Activated CD4-positive, alpha-beta T cell treated with anti-CD3 and anti-CD28 coated beads, Interleukin-2, Interleukin-4, amounts not matched to agents 100 ng/mL and 50 ng/mL, durations not matched to agents 16 hours and 8 hours (primary cell): ENCODE measurements at places on chromosomes 12 and 14.
A peak's percentile ranks its signal among the peaks of the same experiment; 100 is the strongest.

- DNase-seq: no peak
These were observed 10.0 kb downstream of the DDX51 start for GRCh38 chr12:132133952-132134652.

DNA sequence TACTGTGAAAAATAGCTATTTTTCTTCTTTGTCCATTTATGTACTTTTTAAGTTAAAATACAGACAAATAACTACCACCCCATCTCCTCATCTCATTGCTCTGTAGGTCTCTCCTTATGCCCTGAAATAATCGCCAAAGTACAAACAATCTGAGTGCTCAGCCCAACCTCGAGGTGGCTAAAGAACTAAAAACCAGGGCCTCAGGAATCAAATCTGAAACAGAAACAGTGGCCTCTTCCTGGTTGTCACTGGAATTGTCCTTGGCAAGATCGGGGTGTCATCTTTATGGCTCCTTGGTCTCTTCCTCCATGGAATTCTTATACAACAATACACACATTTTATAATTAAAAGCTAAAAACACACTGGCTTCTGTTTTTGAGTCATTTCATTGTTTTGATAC, 182.4 kb downstream of the ASCL1 start:
- DNase-seq: no peak

- DNase-seq: no peak
These were observed 957.5 kb downstream of the SLC6A15 start for GRCh38 chr12:83954956-83955601.

- no peak for DNase-seq
These were observed 178.5 kb downstream of the SLC35F4 start for GRCh38 chr14:57687416-57687815.

GRCh38 chr12:120327593-120327992, at the start of gene PLA2G1B:
TSS of gene PLA2G1B (minus strand) at chr12:120327779. CDS start at chr12:120327753, 26 bp downstream.
- DNase-seq: no peak

DNA sequence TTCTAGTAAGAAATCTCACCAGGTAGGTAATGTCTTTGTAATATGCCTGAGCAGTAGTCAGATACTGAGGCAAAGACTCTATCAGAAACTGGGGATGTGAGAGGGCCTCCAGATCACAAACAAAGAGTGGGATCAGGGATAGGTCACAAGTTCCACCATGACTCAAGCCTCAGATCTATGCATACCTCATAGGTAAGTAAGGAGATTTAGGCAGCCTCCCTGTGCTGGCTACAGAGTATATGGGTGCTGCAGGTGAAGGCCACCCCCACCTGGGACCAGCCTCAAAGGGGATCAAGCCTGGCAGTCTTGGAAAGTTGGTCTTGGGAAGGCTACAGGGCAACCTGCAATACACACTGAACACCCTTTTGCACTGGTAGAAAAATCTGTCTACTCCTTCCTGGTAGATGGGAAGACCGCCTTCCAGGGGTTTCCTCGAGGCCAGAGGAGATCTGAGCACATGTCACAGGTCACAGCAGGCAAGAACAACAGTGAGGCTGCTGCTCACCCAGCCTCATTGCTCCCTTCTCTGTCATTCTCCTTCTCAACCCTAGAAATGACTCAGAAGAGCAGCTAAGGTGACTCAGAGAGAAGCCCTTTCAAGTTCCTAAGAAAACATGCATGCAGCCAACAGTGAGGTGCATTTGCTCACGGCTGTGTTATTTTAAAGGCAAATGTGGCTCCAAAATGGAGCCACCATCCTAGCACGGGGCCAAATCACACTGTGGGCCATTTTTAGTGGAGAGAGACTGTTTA, 143.4 kb upstream of the CDKN3 start:
- DNase-seq: peak; percentile 63

- DNase-seq: no peak
These were observed 25.9 kb upstream of the KCNA5 start for GRCh38 chr12:5017638-5018348.

- no peak for DNase-seq
These were observed 28.3 kb downstream of the XRCC3 start for GRCh38 chr14:103686831-103687485.

GRCh38 chr14:93142854-93143652, 27.3 kb upstream of the ITPK1 start:
- no peak for DNase-seq

DNA sequence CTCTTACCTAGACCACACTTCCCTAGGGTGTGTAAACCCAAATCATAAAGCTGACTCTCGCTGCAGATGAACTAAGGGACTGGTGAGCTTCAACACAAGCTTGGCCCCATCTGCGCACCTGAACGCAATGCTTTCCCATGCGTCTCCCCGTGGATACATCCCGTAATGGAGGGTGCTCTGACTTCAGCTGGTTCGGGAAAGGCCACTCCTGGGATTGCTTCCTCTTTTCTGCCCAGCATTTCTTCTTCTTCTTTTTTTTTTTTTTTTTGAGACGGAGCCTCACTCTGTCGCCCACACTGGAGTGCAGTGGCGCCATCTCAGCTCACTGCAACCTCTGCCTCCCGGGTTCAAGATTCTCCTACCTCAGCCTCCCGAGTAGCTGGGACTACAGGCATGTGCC, 27.7 kb upstream of the ETFBKMT start:
- DNase-seq: no peak

- no peak for DNase-seq
These were observed 282.1 kb downstream of the TMTC2 start for GRCh38 chr12:82968631-82969367.

DNA sequence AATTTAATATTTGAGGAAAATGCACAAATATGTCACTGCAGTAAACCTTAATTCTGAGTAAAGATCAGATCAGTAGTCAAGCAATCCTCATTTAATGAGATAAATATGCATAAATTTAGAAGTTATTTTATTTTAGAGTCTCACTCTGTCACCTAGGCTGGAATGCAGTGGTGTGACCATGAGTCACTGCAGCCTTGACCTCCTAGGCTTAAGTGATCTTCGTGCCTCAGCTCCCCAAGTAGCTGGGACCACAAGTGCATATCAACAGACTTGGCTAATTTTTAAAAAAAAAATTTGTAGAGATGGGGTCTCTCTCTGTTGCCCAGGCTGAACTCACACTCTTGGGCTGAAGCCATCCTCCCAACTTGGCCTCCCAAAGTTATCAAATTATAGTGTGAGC, 41.3 kb downstream of the LMO3 start:
- no peak for DNase-seq

DNA sequence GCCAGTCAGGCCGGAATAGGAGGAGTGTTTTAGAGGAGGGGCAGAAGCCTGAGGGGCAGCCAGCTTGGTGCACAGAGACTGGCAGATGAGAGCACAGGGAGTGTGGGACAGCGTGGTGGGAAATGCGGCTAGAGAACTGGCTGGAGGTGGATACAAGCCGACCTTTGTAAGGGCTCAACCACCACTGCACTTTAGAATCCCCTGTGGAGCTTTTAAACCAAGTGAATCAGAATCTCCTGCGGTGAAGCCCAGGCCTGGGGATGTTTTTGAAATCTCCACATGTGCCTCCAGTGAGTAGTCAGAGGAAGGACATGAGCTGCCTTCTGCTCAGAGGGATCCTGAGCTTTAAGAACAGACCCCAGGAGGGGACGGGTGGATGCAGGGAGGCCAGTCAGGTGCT, 10.9 kb upstream of the PCED1B start:
- DNase-seq: no peak

GRCh38 chr12:44603701-44604100, 272.4 kb downstream of the NELL2 start:
- no peak for DNase-seq

DNA sequence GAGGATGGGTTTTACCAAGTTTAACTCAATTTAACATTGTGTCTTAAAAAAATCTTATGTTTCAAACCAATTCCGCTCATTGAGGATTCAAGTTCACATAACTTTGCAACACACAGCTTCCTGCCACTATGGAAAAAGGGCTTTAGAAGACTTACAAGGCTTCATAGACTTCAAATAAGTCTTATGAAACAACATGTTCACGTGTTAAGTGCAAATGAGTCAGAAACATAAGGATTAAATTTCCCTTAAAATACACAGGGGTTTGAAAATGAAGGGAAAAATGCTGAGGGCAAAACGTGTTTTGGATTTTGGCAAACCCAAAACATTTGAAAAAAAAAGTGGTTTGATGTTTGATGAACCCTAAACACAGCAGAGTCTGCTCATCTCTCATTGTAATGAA, 364.8 kb downstream of the BMP4 start:
- DNase-seq: no peak

DNA sequence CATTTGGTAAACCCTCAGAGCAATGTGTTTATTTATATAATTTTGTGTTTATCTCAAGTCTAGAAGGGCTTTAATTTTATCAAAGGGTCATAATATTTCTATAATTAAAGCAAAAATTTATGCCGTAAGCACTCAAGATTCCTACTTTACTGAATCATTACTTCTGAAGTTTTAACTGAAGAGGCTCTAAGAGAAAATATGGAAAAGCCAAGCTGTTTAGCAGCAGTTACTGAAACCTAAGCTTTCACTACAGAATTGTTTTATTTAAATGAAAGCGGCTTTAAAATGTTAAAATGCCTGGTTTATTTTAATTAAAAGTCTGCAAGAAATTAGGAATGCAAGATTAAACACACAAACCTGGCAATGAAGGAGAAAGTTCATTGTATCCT, 73.9 kb upstream of the BBS10 start:
- no peak for DNase-seq

- no peak for DNase-seq
These were observed 116.2 kb downstream of the NUAK1 start for GRCh38 chr12:106022568-106023012.

DNA sequence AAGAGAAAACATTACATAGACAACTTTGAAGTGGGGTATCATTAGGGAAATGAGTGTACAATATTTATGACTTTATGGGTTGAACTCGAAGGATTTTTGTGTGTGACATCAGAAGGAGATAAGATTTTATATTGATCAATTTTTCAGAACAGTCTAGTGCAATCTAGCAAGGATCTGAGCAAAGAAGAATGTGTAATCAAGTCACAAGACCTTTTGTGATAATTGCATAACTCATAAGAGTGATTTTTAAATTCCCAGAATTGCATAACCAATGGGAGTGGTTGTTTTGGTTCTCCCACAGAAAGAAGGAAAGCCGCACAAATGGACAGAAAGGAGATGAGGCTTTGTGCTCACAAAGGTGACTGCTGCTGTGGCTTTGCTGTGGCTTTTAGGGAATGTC, 441.8 kb upstream of the FLRT2 start:
- DNase-seq: no peak

DNA sequence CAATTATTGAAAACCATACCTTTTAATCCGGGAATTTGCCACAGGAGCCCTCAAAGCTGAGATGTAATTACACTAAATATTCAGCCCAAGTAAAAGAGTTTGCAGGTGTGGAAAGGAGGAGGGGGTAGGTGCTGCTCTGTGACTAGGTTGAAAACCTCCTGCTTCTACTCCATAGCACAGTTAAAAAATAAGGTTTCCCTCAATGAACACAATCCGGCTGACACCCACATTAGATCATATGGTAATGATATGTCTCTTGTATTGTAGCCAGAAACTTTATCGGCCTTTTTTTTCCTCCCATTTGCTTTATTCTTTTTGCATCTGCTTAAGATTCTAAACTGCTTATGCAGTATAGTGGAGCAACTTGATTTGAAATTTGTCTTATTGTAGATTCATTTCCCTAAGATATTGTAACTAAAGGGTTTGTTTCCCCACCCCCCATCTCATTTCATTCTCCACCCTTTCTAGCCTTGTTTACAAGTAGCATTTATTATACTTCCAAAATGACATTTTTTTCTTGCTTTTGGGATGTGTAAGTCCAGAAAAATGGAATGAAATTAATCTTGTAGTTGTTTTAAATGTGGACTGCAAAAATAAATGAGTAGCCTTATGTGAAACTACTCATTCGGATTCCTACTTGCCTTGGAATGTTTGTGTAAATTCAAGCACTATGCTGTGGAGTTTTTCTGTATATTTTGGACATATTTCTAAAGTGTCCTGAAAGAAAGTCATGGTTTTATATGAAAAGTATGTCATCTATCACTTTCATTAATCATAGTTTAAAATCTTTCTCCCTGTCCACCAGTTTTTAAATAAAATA, at the start of gene DCN:
Gene DCN, minus strand, starts transcription at position 182 of the 820 bp plus-strand sequence. CDS start 4,265 bp downstream, outside the sequence.
- no peak for DNase-seq

DNA sequence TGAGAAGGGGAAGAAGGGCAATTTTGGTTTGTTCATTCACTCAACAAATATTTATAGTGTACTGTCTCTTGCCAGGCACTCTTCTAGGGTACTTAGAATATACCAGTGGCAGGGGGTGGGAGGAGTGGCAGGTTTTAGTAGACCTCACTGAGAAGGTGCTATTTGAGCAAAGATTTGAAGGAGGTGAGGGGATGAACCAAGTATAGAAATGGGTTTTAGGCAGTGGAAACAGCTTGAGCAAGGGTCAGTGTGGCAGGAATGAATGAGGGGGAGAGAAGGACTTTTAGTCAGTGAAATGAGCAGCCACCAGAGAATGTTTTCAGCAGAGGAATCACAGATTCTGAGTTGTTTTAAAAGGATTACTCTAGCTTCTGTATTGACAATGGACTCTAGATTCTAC, 2.3 kb downstream of the PRIM1 start:
- no peak for DNase-seq

DNA sequence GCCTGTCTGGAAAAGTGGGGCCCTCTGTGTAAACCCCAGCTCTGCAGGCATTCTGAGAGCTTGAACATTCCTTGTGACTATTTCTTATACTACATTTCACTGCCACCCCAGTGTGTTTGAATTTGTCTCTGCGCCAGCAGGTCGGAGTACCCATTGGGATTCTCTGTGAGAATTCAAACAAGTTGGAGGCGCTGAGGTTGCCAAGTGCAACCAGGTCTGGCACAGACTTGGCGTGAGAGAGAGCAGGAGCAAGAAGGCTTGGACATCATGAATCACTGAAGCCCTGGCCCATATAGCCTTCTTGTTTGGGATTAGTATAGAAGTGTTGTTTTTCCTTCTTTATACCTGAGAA, 33.0 kb upstream of the ATP2A2 start:
- DNase-seq: no peak

DNA sequence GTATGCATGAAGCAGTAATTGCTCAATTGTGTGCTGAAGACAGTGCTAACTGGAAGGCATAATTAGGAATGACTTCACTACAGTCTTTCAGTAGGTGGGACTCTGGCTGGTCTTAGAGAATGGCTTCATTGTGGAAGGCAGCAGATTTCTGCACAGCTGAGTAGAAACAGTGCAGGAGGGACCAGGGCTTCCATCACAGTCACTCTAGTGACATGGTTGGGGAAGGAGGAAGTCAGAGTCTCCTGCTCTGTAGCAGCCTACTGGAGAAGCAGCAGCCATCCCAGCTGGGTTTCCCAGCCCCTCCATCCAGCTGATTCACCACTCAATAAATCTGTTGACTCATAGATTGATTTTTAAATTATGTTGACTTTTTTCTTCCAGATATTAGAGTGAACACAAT, 80.6 kb upstream of the DBX2 start:
- DNase-seq: no peak

DNA sequence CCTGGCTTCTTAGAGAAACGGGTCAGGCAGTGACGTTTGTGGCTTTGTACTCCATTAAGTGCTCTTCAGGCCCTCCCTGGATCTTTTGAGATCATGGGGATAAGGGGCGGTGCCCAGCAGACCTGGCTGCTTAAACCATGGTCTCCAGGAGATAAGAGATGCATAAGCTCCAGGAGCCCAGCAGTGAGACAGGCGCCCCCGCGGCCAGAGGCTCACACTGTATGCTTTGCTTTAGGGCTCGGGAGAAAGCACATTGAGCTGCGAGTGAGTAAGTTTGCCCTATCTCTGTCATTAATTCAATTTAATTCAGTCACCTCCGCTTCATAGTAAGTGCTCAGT, 359.5 kb downstream of the CACNA1C start:
- DNase-seq: no peak
